T-helper 17 cell (primary cell): ENCODE measurements at places on chromosomes 11 and 22. TPM values are rescaled to one million over a fixed set of nuclear protein-coding genes. Genes with fewer than 3 reads are reported as not detected.

LRRN4CL gene
- not detected for total RNA-seq

CPT1B gene
- 59.5 TPM for total RNA-seq

RASGRP2 gene
- total RNA-seq = 502 TPM

NLRP14 gene
- total RNA-seq = not detected

GAB4 gene
- not detected for total RNA-seq

NAALAD2 gene
- total RNA-seq = not detected

RAB6A gene
- 63.8 TPM for total RNA-seq

SLC37A2 gene
- 0.90 TPM for total RNA-seq

ELP4 gene
- 17.8 TPM for total RNA-seq

MMP12 gene
- not detected for total RNA-seq

EPS8L2 gene
- 11.7 TPM for total RNA-seq

DNA sequence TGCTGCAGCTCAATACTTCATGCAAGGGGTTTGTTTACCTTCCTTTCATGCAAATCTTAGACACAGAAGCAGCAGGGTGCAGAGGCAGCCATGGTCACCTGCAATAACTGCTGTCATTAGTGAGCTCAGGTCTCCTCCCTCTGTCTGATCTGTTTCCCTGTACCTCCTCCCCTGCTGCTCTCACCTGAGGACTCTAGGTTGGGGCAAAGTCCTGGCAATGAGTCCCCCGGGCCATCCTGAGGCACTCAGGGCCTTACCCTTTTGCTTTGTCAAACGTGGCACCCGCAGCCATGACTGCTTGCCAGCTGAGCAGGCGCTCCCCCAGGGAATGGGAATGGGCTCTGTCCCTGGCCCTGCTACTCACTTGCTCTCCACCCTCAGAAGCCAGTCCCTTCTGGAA, 3.9 kb downstream of the LRRC10B start:
- DNase-seq = no peak

DNA sequence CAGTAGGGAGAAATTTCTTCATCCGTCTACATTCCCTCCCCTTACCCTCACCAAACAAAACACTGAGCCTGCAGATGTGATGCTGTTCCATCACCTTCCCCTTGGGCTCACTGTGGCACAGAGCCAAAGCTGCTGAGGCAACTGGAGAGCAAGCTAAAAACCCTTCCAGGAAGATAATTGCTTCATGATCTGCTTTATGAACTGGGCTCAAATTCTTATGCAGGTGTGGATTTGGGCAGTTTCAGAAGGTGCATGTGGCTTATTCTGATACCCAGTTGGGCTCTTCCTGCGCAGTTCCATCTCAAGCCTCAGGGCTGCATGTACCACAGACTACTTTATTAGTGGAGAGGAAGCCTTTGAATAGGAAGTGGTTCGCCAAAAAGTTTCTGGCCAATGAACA, 58.3 kb downstream of the AAMDC start:
- DNase-seq = no peak

DNA sequence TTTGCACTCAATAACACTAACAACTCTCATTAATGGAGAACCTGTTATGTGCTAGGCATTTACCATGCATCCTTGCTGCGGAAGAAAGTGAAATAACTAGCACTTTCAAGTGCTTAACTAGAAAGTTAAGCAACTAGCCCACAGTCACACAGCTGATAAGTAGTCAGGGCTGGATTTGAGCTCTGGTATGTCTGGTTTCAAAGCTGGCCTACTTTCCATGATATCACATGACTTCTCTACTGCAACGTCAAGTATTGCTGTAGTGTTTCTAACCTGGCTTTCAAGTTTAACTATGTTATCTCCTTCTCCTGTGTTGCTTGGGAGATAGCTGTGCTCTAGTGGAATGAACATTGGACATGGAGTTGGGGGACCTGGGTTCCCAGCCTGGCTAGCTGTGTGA, 12.1 kb downstream of the SLC15A3 start:
- DNase-seq = no peak

GRCh38 chr22:33142282-33143055, 84.3 kb upstream of the SYN3 start:
- no peak for DNase-seq

DNA sequence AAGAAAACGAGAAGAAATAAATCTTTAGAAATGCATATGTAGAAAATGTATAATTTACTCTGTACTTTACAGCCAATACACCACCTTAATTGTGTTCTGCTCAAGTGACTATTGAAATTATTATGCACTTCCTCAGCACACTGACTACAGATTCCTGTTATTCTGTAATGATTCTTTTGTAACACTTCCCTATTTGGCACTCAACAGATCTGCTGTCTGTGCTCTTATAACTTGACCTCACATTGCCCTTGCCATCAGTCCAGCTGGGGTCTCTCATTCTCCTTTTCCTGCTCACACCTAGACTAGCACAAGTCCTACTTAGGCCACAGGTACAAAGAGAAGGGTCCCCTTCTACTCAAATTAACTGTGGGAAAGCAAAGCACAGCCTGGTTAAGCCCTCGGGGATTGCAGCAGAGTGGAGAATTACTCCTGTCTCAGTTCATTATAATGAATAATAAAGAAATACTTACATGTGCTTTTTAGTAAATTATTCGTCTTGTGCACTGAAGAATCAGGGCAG, 860.4 kb downstream of the OPCML start:
- no peak for DNase-seq

GRCh38 chr22:22657712-22658111, 13.3 kb downstream of the GGTLC2 start:
- no peak for DNase-seq

GRCh38 chr22:42933485-42934091, 76.5 kb upstream of the ARFGAP3 start:
- DNase-seq = no peak

- DNase-seq = no peak
Observed at GRCh38 chr11:60530454-60531100, 15.4 kb downstream of the MS4A13 start.

GRCh38 chr11:107025673-107026072, 7.4 kb upstream of the GUCY1A2 start:
- DNase-seq = no peak

- peak; percentile 7 for DNase-seq
Observed at GRCh38 chr11:2583605-2583958, 116.2 kb downstream of the KCNQ1OT1 start.

DNA sequence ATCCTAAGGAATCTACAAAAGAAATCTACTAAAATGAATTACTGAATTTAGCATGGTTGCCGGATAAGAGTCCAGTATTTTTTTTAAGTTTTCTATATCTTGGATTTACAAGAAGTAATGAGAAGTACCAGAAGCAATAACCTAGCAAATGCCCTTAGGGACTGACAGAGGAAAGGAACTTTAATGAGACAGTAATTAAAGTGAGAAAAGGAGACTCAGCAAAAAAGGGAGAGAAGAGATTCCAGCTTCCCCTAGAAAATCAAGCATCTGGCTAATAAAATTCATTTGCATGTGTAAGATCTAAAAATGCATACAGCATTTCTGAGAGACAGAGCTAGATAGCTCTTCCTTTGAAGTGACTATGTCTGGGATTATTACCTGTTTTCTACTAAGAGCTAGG, 39.1 kb downstream of the IZUMO1R start:
- no peak for DNase-seq

DNA sequence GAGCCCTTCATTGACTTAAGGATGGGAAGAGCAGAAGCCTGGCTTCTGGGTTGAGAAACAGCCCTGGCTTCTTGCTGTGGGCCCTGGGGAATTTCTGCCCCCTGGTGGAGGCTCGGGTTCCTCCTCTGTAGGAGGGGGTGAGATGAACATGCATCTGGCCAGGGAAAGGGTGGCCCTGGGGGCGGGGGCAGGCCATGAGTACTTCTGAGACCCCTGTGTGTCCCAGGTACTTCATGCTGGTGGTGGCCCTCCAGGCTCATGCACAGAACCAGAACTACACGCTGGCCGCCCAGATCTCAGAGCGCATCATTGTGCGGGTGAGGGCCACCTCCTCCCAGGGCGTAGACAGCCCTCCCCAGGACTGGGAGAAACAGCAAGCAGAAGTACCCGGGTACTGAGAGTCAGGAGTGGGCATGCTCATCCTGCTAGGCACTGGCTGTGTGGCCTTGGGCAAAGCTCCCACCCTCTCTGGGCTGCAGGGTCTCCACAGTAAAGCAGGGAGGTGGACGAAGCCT, 15.8 kb downstream of the TMEM258 start:
- no peak for DNase-seq

GRCh38 chr11:102320679-102321078, 3.4 kb downstream of the BIRC3 start:
- DNase-seq = no peak
